ENCODE measurements at places on chromosomes 12 and 14.

- no peak for DNase-seq
These were observed 174.6 kb downstream of the ESRRB start for GRCh38 chr14:76550534-76550933.

- DNase-seq = no peak
These were observed 285.3 kb downstream of the DPF3 start for GRCh38 chr14:72608391-72609204.

DNA sequence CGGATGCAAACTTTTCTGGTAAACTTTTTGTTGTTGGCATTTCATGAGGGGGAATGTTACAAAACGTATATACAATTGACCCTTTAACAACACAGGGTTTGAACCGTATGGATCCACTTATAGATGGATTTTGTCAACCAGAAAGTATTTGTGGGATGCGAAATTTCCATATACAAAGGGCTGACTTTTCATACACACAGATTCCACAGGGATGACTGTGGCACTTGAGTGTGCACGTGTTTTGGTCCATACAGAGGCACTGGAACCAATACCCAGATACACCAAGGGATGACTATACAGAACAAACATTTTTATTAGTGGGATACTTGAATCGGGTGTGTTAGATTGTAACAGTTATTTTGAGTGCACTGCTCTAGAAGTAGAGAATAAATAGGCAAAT lies 29.8 kb upstream of the CCT2 start:
- DNase-seq = no peak

DNA sequence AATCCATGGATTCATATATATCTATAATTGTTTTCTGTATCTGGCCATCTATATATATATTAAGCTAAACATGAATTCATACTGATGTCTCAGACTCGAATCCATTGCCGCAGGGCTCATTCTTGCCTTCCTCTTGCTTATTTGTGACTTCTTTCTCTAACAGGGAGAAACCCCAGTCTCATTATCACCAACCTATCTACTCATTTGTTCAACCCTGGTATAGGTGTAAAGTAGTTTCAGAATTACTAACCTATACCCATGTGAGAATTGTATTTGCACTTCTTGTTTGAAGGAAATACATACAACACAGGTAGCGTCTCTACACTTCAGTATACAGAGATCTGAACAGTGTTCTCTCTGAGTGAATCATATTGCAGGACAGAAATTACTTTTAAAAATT lies 77.7 kb downstream of the PTPN11 start:
- DNase-seq = no peak

DNA sequence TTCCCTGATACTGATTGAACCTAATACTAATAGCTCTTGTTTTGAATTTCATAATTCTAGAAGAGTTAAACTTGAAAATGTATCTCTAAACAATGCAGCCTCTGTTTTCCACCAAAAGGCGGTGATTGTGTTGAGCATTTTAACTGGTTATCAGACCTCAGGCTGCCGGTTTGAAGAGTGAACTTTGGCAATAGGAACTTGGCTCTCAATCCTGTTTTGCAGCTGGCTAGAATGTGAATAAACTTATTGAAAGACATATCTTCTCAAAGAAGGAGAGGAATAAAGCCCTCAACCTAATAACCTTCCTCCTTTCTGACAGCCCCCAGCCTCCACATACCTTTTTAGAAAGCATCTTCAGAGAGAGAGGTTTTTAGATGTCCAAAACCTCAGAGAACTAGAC lies 105.4 kb downstream of the SRGAP1 start:
- DNase-seq = no peak

- no peak for DNase-seq
These were observed 143.1 kb downstream of the PCNX1 start for GRCh38 chr14:71050227-71050823.

DNA sequence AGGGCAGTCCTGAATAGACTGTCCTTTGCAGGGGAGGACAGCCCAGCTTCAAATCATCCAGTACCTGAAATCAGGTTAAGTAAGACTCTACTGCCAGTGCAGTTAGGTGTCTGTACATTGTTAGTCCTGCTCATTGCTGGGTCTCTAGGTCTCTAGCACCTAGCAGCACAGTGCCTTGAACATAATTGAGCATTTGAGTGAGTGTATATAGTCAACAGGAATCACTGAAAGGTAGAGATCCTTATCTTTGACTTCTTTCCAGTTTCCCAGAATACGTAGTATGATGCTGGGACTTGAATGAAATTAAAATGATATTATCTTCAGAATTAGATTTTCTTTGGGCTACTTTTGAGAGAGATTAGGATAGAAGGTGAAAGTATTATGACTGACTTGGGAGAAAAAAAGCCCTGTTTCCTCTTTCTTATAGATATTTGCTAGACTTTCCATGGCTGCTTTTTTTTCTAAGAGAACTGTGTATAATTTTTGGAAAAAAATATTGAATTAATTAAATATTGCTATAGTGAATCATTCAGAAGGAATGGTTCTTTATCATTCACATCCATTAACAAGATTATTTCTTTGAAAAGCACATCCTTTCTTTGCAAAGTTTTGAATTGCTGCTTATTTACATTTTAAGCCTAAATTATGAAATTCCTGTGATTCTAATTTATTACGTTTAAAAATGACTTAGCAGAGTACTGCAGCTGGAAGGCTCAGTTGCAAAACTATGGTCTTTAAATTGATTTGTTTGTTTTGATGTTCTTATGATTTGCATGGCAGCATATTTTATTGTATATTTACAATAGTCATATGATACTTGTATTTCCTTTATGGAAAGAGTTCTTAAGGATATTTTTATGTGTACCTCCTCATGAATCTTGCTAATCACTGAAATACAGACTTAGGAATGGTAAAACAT lies 51.6 kb downstream of the PPP4R4 start:
- no peak for DNase-seq

DNA sequence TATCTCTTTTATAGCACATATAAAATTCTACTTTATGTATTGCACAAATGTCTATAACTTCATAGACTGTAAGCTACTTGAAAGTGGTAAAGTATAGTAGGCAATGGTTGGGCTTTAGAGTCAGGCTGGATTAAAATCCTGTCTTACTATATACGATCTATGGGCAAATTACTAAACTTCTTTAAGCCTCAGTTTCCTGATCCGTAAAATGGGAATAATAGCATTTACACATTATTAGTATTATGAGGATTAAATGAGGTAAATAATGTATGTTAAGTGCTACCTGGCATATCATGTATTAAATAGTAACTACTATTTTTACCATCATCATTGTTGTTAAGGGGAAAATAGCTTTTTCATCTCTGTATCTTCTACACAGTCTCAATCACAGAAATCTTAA lies 14.4 kb downstream of the POLE2 start:
- DNase-seq = no peak

DNA sequence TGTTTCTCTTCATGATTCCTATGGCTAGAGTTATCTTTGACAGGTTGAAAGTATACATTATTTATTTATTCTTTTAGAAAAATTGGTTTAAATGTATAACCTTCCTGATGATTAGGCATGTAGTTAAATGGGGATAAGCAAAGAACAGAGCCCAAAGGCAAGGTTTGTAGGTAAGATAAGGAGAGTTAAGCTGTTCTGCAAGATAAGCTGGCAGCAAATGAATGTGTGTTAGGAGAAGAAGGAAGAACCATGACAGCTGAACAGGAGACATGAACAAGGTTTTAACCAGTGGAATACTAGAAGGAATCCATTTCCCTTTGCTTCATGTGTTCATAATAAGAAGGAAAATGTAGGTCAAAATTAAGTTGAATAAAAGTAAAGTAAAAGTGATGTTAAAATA lies 1330.1 kb upstream of the USP15 start:
- DNase-seq = no peak

All from GDM1 (cell line).